HTR-8/SVneo (cell line): ENCODE measurements at places on chromosomes 7 and 10.

DNA sequence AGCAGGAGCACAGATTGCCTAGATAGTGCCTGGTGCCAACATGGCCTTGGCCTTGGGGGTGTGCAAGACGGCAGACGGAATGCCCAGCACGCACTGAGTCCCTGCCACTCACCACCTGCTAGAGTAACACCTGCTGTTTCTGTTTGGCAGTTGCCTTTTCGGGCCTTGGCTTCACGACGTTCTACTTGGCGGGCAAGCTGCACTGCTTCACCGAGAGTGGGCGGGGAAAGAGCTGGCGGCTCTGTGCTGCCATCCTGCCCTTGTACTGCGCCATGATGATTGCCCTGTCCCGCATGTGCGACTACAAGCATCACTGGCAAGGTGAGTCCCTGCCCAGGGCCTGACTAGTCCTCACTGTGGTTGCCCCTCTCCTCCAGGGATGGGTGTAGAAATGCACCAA lies 118.0 kb downstream of the PLPP4 start:
- DNase-seq, result no peak

DNA sequence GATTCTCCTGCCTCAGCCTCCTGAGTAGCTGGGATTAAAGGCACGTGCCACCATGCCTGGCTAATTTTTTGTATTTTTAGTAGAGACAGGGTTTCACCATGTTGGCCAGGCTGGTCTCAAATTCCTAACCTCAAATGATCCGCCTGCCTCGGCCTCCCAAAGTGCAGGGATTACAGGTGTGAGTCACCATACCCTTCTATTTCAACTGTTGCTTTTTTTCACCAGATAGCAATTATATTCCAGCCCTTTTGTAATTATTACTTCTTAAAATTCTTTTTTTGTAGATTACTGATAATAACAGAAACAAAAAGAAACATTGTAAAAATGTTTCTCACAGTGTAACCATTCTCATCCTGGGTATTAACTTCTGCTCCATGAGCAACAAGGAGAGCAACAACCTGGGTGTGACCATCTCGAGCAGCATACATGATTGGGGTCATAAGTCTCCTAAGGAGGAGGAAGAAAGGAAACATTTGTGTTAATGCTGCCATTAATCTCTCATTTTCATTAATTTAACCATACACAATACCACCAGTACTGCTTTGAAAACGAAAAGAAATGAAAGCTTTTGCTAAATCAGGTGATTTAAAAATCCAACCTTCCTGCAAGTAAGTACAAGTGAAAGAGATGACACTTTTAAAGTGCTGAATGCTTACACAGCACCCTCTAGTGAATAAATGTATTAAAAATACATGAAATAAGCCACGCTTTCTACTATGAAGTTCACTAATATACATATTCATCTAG lies 41.8 kb downstream of the ASZ1 start:
- peak; percentile 8 for DNase-seq

DNA sequence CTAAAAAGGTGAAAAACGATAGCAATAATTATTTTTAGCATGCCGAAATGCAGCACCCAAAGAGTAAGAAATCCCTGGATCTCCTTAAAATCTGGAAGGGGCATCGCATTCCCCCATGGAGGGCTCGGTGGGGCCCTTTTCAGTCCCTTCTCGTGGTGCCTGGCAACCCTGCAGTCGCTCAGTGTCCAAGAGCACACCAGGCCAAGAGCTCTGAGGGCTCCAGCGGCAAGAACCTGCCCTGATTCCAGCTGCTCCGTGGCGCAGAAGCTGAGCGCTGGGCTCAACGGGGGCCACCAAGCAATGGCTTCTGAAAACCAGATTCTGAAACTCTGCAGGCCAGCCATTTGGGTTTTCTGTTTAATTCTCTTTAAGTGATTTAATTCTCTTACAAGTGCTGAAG lies 131.2 kb downstream of the PRKAG2 start:
- DNase-seq, result no peak

- DNase-seq, result no peak
Measured at GRCh38 chr10:47282005-47282656, 17.9 kb upstream of the GDF10 start.

GRCh38 chr10:28241741-28242399 lies 61.0 kb downstream of the MPP7 start:
- peak; percentile 54 for DNase-seq

DNA sequence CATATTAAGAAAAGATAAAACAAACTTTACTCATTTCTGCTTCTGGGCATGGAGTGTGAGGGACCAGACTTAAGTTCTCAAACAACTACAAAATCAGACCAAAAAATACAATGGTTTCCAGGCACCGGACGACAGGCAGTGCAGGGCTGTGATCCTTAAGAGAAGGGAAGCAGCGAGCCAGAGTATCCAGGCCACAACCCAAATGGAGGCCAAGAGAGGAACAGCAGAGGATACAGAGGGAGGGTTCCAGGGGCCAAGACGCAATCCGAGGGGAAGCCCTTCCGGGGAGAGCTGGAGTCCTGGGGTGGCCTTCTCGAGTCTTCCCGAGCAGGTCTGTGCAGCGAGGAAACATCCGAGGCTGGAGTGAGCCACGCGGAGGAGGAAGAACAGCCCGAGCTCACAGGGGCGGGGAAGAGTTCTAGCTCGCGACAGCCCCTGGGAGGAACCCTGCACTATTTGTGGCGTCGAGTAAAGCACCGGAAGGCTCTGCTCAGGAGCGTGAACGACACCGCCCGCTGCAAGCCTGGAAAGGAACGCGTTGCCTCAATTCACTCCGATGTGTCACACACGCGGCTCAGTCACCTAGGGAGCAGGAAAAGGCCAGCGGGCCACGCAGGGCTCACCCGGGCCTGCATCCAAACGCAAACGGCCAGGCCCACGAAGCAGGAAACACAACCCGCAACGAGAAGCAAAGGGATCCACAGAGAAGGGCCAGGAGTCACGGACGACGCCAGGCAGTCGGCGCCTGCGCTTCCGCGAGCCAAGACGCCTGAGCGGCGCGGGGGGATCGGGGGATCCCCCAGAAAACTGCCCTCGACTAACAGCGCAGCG lies 933 bp upstream of the RNF32 start:
- DNase-seq, result no peak

DNA sequence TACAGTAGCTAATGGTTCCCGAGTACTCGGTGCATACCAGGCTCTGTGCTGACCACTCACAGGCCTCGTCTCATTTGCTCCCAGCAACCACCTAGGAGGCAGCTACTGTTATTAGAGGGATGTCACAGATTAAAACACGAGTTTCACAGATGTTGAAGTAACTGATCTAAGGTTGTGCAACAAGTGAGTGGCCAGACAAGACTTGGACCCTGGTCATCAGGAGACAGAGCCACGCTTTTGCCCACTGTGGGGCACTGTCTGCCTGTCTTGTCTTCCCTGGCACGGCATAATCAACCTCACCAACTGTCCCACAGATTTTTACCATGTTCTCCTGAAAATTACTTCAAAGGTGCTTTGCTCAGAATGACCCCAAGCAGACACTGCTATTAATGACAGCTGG lies 111.6 kb upstream of the HABP2 start:
- DNase-seq, result no peak

GRCh38 chr10:88019753-88020152 lies 156.3 kb downstream of the PTEN start:
- DNase-seq, result no peak

- DNase-seq, result peak; percentile 60
Measured at GRCh38 chr10:36779238-36779846, 346.1 kb upstream of the ANKRD30A start.

DNA sequence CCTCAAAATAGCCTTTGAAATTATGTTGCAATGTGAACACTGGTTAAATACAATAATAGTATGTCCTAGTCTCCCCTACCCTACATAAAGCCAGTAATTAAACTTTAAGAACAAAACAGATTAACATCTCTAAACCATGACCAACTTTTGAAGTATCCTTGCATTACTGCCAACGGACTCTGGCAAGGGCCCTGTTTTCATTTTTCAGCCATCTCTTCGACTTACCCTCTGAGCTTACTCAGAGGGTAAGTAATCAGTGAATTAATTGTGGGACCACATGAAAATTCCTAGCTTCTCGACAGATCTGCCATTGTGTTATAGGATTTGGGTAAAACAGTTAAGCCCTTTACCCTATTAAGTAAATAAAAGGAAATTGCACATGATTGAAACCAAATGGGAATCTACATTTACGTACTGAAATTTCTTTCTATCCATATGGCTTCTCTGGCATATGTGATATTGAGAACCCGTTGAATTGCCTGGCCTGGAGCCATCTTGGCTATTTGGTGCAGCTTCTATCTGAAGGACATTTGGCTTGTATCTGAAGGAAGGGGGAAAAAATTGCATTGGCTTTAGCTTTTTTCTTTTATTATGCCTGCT lies 39.6 kb downstream of the DYNC1I1 start:
- no peak for DNase-seq

DNA sequence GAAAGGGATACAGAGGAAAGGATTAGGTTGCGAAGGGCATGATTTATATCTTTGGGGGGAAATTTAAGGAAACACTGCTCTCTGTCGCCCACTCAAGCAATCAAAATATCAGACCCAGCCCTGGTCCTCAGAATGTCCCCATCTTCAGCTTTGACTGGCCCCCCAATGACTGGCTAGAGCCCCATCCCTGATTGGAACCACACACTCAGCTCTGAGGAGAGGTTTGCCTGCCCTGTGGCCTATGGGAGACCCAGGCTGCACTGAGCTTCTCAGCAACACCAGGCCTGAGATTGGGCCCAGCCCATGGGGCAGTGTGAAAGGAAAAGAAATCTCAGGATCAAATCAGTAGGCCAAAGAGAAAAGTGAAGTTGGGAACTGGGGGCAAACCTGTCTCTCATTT lies 69.5 kb downstream of the ADCYAP1R1 start:
- DNase-seq, result no peak

DNA sequence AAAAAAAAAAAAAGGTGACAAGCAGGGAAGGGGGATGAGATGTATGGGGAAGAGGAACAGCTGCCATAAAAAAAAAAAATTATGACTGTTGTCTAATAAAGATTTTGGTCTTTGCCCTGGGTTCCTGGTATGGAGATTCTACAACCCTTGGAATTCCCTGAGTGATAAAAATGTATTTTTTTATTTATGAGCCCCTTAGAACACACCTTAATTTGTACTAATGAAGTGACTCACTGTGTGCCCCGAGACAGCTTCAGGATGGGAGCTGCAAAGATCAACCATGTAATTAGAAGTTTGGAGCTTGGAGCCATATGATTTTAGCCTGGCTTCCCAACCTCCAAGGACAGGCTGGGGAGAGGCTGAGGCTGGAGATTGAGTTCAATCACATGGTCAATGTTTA lies 69.7 kb downstream of the NHLRC2 start:
- no peak for DNase-seq

DNA sequence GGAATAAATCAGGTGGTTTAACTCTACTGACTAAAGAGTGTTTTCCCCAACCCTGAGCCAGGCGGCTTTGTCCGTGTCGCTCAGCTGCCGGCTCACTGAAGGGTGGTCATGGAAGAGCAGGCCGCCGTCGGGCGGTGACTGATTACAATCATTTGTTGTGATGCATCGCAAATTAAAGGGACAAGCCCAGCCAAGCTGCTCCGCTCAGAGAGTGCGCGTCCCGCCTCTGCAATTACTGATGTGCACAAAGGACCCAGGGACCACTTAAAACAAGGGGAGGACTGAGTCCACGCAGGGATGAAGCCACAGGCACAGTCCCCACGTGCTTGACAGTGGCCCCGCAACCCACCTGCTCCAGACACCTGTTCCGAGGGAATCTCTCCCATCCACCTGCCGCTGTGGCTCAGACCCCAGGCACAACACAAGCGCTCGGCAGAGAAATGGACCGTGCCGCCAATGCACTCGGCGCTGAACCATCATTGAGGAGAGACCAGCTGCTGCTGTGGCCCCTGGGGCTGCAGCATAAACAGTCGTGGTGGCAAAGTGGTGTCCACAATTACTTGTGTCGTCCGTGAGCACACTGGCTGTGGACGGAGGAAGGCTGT lies 526.5 kb downstream of the PTPRN2 start:
- DNase-seq, result no peak

- no peak for DNase-seq
Measured at GRCh38 chr7:105130580-105130979, 116.6 kb downstream of the KMT2E start.

- DNase-seq, result no peak
Measured at GRCh38 chr10:61363006-61363405, 90.2 kb downstream of the TMEM26 start.

DNA sequence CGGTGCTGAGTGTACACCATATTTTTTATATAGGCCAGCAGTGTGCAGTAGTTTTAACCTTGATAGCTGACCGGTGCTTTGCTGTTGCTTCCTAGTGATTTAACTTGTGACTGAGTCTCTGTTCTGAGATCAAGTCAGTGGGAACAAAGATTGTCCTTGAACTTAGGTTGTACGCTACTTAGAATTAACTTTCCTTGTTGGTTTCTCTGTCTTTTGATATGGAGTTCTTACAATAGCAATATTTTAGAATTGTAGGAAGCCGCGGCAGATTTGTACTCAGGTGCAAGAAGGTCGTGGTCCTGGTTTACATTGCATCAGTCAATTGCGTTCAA lies 1.3 kb downstream of the DDX21 start:
- no peak for DNase-seq

DNA sequence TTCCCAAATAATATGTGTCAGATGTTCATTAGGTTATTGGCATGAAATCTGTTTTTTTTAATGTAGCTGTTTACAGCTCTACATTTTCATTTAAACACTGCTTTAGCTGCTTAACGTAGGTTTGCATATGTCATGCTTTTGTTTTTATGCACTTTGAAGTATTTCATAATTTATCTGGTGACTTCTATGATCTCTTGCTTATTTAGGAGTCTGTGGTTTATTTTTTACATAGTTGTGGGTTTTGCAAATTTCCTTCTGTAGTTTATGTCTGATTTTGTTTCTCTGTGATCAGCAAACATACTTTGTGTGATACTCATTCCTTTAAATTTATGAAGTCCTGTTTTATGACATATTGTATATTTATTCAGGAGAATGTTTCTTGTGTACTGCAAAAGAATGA lies 606.5 kb upstream of the PFKP start:
- no peak for DNase-seq

DNA sequence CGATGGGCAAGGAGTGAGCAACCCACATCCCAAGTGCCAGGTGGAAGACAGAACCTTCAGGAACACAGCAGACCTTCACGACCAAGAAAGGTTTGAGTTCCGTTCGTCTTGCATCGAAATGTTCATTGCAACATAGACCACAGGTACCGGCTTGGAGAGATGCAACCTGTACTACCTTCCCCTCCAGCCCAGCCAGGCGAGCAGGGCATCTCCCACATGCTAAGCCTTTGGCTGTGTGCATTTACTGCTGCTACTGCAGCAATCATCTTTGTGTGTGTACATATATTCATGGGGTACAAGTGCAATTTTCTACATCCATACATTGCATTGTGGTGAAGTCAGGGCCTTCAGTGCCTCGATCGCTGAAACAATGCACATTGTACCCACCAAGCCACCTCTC lies 58.8 kb downstream of the CTBP2 start:
- no peak for DNase-seq

DNA sequence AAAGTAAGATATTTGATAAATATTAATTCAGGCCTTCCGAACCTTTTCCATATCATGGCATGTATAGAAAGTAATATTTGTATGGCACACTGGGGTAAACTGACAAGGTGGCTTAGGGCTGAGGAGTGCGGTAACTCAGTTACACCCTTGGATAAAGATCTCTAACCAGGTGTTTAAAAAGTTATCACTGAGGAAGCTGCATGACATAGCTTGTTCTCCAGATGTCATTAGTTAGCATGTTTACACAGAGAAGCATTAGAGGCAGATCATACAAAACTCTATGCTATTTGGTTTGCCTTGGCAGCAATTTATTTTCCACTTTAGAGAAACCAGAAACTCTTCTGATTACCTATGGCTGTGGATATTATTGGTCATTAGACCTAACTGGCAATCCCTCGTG lies 118.2 kb downstream of the ST7 start:
- no peak for DNase-seq
